ENCODE measurements at places on chromosomes 1 and 21.

DNA sequence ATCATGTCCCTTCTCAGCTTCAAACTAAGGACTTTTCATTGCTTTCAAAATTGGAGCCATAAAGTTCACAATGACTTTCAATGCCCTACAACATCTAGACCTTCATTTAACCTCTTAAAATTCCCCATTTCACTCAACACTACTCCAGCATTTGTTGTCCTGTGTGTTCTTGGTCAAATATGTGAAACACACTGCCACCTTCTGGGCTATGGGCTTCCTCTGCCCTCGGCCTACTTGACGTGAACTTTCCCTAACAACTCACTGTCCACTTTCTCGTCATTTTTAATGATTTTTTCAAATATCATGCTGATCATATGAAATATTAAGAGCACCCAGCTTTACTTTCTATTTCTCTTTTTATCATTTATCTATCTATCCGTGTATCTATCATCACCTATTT lies 2018.4 kb downstream of the NCAM2 start:
- H3K27ac ChIP-seq: no peak overlapping the region
- H3K4me3 ChIP-seq: no peak overlapping the region
- no peaks in the 10 kb centered on the region for H3K27me3 ChIP-seq
- H3K36me3 ChIP-seq: no peaks in the 10 kb centered on the region

- H3K27me3 ChIP-seq: no peaks in the 10 kb centered on the region
- no peak overlapping the region for H3K4me3 ChIP-seq
- DNase-seq: no peak
- no peak overlapping the region for H3K27ac ChIP-seq
These were observed 69.0 kb upstream of the MUTYH start for GRCh38 chr1:45409276-45409675.

DNA sequence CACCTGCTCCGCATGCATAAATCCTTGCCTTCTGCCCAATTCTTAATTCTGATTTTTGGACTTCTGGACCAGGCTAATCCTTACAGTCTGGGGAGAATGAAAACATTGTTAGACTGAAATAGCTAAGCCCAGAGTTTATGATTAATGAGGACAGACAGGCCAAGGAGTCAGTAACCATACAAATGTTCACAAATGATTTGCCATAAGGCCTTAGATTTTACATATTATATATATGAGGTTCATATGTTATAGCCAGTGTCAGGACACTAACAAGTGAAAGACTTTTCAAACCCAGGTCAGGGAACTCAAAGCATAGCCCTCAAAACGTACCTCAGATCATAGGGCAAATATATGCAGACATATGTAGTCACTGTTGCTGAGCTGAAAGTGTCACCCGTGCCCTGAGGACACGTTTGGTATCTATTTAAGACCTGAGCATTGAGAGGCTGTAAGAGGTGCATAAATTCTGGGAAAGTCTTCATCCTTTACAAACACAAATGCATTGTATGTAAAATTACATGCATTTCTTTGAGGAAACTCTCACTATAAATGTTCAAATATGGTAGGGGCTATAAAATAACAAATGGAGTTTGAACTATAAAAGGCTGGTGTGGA lies 45.3 kb upstream of the FBXO28 start:
- H3K27ac ChIP-seq: no peak overlapping the region
- no peaks in the 10 kb centered on the region for H3K36me3 ChIP-seq
- H3K27me3 ChIP-seq: no peaks in the 10 kb centered on the region
- no peak overlapping the region for H3K4me3 ChIP-seq
- H3K4me1 ChIP-seq: no peaks in the 10 kb centered on the region
- no peak for DNase-seq

- H3K27me3 ChIP-seq: no peaks in the 10 kb centered on the region
- no peak overlapping the region for H3K4me3 ChIP-seq
- no peak overlapping the region for H3K27ac ChIP-seq
- no peak for DNase-seq
These were observed 29.6 kb upstream of the AGL start for GRCh38 chr1:99820546-99820945.

DNA sequence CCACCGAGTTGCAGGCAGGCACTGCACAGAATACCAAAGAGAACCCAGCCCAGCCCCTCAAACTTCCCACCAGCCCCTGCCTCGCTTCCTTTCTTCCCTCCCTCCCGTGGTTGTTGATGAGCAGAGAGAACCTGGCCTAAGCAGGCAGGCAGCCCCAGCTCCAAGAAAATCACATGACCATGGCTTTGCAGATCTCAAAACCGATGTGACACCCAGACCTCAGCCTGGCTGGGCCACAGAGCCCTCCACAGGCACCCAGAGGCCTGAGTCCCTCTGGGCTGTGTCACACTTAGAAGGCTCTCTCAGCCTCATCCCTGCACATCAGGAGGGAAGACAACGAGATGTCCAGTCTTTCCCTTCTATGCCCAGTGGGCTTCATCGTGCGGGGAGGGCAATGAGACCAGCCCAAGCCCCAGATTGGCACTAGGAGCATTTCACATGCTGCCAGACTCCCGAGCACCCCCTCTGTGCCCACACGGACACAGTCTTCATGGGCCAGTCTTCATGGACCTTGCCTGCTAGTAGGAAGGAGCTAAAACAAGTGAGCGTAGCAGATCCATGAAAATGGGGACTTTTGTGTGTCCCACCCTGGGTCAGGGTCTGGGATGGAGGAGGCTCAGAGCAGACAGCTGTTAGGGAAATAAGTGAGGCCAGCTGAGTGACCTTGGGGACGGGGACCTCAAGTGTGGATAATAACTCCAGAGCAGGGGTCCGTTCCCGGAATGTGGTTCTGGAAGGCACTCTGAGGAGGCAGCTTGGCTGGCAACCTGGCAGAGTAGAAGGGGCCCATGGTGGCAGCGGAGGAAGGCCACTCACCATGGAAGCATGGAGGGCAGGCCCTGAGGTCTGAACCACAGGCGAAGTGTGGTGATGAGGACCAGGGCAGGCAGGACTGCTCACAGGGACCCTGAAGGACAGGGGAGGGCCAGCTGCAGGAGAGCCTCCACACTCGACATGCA lies 204.4 kb upstream of the VAMP3 start:
- H3K27ac ChIP-seq: no peak overlapping the region
- H3K4me1 ChIP-seq: no peaks in the 10 kb centered on the region
- H3K27me3 ChIP-seq: no peaks in the 10 kb centered on the region
- no peak overlapping the region for H3K4me3 ChIP-seq

GRCh38 chr1:113429461-113430153 lies 39.3 kb downstream of the MAGI3 start:
- peaks cover 24% of the 10 kb centered on the region for H3K4me1 ChIP-seq
- H3K27me3 ChIP-seq: no peaks in the 10 kb centered on the region
- DNase-seq: no peak

GRCh38 chr1:56491441-56491840 lies 87.9 kb downstream of the PLPP3 start:
- DNase-seq: no peak
- H3K27ac ChIP-seq: no peak overlapping the region
- peaks cover 3% of the 10 kb centered on the region for H3K4me1 ChIP-seq
- peaks cover 4% of the 10 kb centered on the region for H3K36me3 ChIP-seq
- H3K4me3 ChIP-seq: no peak overlapping the region

DNA sequence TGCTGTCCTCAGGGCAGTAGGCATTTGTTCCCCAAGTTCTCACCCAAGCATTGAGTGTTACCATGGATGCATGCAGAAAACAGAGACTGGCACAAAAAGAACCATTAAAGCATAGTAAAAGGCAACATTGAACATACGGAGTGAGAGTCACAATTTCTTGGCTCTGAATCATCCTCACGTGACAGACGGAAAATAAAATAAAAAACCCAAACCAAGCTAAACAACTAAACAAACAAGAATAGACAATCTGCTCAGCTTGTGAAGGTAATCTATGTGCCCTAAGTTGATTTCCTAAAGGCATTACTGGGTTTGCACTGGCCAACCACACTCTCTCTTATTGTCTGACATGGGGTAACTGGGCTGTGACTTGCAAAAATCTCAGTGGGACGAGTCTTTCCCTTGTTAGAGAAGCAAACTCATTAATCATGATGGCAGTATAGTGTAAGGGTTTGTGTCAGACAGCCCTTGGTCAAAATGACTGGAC lies 306.0 kb downstream of the ASTN1 start:
- no peak for DNase-seq
- no peaks in the 10 kb centered on the region for H3K36me3 ChIP-seq
- no peak overlapping the region for H3K27ac ChIP-seq
- H3K4me3 ChIP-seq: no peak overlapping the region
- no peaks in the 10 kb centered on the region for H3K27me3 ChIP-seq

GRCh38 chr1:36176106-36176949 lies 20.4 kb downstream of the MAP7D1 start:
- H3K4me3 ChIP-seq: no peak overlapping the region
- no peak overlapping the region for H3K27ac ChIP-seq
- no peak for DNase-seq
- no peaks in the 10 kb centered on the region for H3K27me3 ChIP-seq

DNA sequence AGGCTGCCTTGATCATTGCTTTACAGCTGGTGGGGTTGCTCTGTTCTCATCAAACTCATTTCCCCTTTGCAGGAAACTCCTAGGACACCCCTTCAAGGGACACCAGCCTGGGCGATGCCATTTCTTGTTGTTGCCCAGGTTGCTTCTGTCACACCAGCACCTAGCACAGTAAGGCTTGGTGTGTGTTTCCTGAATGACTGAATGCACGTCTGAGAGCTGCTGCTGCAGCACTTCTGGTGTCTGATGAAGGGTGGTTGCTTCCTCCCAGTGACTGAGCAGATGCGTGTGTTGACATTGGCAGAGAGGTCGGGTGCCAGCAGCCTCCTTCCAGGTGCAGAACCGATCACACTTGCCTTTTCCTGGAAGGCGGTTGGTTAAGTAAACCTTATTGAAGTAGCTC lies 477.4 kb downstream of the CAMTA1 start:
- DNase-seq: peak; percentile 22
- H3K36me3 ChIP-seq: no peaks in the 10 kb centered on the region
- H3K4me1 ChIP-seq: peaks cover 11% of the 10 kb centered on the region
- no peak overlapping the region for H3K27ac ChIP-seq
- no peak overlapping the region for H3K4me3 ChIP-seq

- peak overlapping the region; percentile 62 for H3K27ac ChIP-seq
- H3K4me3 ChIP-seq: no peak overlapping the region
These were observed 36.8 kb upstream of the AHCYL1 start for GRCh38 chr1:109947582-109948284.

DNA sequence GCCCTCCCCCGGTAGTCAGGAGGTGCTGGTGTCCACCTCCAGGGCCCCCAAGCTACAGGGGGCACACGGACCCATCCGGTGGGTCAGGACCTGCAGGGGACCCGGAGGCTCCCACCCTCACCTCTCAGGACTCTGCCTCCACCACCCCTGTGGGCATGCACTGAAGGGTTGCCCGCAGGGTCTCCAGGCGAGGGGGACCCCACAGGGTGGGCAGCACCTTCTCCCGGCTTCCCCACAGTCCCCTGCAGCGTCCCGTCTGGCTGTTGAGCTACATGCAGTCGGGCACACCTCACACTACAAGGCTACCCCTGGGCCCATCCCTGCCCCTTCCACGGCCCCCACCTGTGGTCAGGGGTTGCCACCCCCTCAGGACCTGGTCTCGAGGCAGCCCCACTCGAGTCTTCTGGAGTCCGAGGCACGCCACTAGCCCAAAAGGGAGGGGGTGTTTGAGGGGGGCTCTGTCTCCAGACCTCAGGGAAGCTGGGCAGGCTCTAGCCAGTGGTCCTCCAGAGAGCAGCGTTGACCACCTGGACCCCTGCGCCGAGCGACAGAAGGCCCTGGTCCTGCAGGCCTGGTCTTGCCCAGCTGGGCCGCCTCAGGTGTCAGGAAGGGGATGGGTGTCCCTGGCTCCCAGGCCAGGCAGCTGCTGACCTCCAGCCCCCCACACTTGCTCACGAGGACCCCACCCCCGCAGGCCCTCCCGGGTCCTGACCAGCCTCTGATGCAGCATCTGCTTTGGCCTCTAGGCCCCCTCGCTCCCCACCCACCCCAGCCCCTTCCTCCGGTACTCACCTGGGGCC lies 9.6 kb downstream of the PARS2 start:
- H3K4me3 ChIP-seq: no peak overlapping the region
- no peaks in the 10 kb centered on the region for H3K4me1 ChIP-seq
- H3K27ac ChIP-seq: no peak overlapping the region
- DNase-seq: peak; percentile 74

GRCh38 chr21:35236090-35236489 lies 187.0 kb upstream of the RUNX1 start:
- no peak overlapping the region for H3K27ac ChIP-seq
- no peak overlapping the region for H3K4me3 ChIP-seq
- no peak for DNase-seq
- H3K4me1 ChIP-seq: no peaks in the 10 kb centered on the region
- H3K27me3 ChIP-seq: no peaks in the 10 kb centered on the region

GRCh38 chr1:177646757-177647730 lies 322.8 kb downstream of the SEC16B start:
- H3K36me3 ChIP-seq: no peaks in the 10 kb centered on the region
- H3K27ac ChIP-seq: no peak overlapping the region
- H3K4me3 ChIP-seq: no peak overlapping the region
- no peaks in the 10 kb centered on the region for H3K4me1 ChIP-seq
- DNase-seq: no peak

DNA sequence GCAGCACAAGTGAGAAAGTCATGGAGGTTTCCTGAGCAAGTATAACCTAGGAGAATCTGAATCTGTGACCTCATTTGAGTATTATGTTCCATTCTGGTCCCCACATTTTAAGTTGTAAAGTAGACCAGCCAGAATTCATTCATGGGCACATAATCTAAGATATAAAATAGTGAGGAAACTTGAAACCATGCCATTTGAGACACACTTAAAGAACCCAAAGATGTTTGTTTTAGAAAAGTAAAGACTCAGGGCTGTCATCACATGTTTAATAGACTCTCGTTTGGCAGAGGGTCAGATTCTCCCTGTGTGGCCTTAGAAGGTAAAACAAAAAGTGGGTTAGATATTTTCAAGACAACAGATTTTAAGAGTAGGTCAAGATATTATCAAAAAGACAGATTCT lies 6.4 kb downstream of the SZT2 start:
- H3K27me3 ChIP-seq: no peaks in the 10 kb centered on the region
- H3K27ac ChIP-seq: no peak overlapping the region
- no peak for DNase-seq
- no peaks in the 10 kb centered on the region for H3K36me3 ChIP-seq
- no peak overlapping the region for H3K4me3 ChIP-seq
- peaks cover 5% of the 10 kb centered on the region for H3K4me1 ChIP-seq

- no peaks in the 10 kb centered on the region for H3K4me1 ChIP-seq
- H3K36me3 ChIP-seq: no peaks in the 10 kb centered on the region
- H3K4me3 ChIP-seq: no peak overlapping the region
These were observed 91.9 kb downstream of the HUNK start for GRCh38 chr21:31964692-31965091.

DNA sequence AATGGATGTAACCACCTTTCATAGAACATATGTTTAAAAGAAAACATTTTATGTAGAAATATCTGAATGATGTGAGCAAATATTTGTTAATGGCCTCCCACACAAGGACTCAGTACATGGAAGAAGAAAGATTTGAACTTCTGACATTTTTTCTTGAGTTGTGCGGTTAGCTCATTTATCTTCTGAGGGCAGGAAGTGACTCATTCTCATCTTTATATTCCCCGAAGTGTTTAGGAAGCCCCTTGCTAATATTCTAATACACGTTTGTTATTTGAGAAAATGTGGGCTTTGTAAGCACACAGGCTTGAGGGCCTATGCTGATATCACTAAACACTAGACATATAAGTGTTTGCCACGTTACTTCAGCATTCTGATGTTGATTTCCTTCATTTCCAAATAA lies 392.5 kb upstream of the PTBP2 start:
- H3K27ac ChIP-seq: no peak overlapping the region
- no peak overlapping the region for H3K4me3 ChIP-seq
- no peaks in the 10 kb centered on the region for H3K27me3 ChIP-seq
- H3K36me3 ChIP-seq: no peaks in the 10 kb centered on the region
- DNase-seq: no peak

Data from pancreas (tissue), 10 donors.